Activated T-helper 1 cell treated with anti-CD3 and anti-CD28 coated beads, Interleukin-2, amount 50 U/mL, for 16 hours (primary cell): ENCODE measurements at places on chromosomes 12 and 14.

DNA sequence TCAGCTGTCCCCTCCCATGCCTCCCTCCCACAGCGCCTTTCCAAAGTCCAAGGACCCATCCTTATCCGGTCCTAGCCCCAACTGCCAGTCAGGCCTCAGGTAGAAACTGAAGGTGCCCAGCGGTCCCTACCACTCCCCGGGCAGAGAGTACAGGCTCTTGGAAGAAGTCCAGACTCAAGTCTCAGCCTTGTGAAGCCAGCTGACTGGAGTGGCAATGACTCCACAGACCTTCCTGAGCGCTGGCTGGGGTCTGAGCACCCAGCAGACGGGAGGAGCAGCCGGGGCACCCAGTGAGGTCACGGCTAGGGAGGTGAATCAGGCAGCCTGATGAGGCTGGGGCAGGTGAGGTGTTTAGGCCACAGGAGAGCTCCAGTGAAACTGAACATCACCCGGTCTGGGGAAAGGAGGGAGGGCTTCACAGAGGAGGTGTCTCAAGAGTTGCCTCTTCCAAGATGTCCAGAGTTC is 60.0 kb downstream of the ITPK1 start:
- no peak for DNase-seq

GRCh38 chr14:44962334-44963043 is 499 bp downstream of the TOGARAM1 start:
- DNase-seq: peak; percentile 5

DNA sequence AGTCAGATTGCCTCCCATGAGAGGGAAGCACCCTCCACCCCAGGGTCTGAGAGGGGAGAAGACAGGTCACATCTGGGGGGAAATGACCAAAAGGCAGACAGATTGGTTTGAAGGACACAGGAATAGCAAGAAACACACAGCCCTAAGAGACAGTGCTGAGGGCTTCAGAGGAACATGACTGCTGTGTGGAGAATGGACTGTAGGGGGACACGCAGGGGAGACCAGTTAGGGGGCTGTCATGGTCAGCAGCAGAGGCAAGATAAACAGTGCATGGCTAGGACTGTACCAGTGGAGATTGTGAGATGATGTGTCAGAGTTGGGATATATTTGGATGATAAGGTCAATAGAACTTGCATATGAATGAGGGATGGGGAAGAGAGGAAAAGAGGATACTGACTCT is 19.7 kb downstream of the SMUG1 start:
- DNase-seq: no peak

GRCh38 chr12:94731733-94732360 is 81.5 kb upstream of the TMCC3 start:
- DNase-seq: no peak

DNA sequence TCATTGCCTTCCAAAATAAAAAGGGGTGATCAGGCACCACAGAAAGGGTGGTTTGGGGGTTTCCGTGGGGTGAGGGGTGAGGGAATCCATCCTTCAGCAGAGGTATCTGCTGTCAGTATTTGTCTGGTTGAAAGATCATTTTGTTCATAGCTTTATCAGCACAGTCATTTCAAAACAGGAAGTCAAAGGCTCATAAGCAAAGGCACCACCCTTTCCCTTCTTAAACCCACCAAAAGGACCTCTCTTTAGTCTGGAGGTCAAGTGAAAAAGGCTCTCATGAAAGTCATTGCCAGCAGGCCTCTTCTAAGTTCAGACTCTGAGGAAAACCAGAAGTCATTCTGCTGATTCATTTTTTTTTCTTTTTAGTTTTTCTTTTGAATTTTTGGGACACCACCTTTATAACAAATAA is 6.2 kb downstream of the CHST11 start:
- DNase-seq: no peak

GRCh38 chr14:54761835-54762234 is 140.8 kb downstream of the GCH1 start:
- DNase-seq: no peak

DNA sequence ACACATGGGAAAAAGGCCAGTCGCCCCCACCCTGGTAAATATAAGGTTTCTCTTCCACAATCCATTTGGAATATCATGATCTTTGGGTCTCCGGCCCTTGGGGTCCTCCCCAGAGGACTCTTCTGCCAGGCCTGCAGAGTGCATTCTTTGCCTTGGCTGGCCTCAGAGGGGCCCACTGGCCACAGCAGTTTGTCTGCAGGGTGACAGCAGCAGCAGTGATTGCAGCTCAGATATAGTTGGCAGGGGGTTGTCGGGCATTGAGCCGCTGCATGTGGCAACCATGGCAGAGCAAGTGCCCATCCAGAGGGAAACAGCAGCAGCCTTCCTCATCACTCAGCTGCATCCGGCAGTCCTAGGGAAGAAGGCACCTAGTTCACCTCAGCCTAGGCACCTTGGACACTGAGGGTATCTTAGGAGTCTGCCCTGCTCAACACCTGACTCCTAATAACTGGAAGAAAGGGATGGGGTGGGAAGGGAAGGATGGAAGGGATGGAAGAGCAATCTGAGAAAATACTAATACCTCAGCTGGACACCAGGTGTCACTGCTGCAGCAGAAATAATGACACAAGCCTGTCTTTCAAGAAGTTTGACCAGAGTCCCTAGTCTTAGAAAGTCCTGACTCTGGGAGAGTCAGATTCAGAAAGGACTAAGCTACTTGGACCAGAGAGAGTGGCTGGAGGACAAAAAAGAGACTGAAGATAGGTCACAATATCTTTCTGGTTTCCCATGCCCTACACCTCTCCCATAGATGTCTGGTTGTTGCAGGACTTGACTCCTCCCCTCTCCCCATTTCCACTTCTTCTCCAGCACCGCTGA is 8.9 kb downstream of the AJUBA start:
- DNase-seq: no peak

- DNase-seq: peak; percentile 20
Measured at GRCh38 chr12:21502164-21502496, 541 bp downstream of the GOLT1B start.

GRCh38 chr12:97293541-97293940 is 169.1 kb upstream of the RMST start:
- DNase-seq: no peak

DNA sequence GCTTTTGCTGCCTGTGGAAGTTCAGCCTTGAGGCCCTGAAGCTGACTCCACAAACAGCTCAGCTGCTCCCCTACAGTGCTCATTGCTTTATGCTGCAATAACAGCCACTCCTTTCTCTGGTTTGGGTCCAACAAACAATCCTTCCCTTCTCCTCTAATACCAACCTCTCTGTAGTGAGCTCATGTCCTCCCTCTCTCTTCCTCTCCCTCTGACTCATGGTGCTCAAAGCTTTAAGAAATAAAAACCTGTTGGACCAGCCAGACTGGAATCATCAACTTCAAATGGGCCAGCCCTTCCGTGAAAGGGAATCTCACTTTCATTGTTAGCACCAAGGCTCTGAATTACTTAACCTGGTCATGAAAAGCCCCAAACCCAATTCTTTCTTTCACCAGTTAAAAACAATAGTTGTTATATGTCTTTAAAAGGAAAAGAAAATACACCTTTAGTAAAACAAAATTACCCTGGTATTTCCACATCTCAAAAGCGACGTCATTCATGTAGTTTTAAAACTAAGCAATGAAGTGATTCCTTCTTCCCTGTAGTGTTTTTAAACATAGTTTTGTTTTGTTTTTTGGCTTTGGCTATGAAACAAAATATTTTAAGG is 126.4 kb downstream of the DUSP6 start:
- DNase-seq: no peak

- no peak for DNase-seq
Measured at GRCh38 chr12:110702081-110702480, 13.2 kb upstream of the HVCN1 start.

GRCh38 chr14:50714450-50715073 is 46.5 kb upstream of the SAV1 start:
- no peak for DNase-seq

DNA sequence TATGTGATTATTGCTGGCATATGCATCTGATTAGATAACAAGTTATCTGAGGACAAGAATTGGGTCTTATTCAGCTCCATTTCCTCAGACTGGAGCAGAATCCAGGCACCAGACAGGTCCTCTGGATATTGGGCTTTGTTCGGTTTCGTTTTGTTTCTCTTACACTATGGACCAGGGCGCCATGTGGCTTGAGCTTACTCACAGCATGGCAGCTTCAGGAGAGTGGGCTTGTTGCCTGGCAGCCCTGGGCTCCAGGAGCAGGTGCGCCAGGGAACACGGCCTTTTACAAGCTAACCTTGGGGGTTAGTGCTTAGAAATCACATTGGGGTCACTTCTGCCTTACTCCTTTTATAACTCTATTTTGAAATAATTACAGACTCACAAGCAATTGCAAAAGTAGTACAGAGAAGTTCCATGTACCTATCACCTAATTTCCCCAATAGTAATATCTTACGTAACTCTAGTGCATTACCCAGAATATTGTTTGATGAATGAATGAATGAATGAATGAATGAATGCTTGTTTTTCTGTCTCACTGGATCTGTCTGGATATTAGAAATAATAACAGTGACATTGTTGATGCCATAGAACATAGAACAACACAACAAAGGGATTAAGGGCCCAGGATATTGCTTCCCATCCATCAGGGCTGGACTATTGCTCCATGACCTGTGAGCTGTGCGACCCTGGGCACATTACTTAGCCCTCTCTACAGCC is 39.0 kb downstream of the CMKLR1 start:
- DNase-seq: no peak

- no peak for DNase-seq
Measured at GRCh38 chr14:91402771-91403600, 14.6 kb downstream of the CCDC88C start.

GRCh38 chr12:72444125-72444524 is 172.0 kb downstream of the TRHDE start:
- DNase-seq: no peak

GRCh38 chr14:65159281-65160062 is 57.2 kb upstream of the MAX start:
- no peak for DNase-seq

GRCh38 chr14:94485944-94486841 is 10.2 kb upstream of the SERPINA9 start:
- peak; percentile 12 for DNase-seq

DNA sequence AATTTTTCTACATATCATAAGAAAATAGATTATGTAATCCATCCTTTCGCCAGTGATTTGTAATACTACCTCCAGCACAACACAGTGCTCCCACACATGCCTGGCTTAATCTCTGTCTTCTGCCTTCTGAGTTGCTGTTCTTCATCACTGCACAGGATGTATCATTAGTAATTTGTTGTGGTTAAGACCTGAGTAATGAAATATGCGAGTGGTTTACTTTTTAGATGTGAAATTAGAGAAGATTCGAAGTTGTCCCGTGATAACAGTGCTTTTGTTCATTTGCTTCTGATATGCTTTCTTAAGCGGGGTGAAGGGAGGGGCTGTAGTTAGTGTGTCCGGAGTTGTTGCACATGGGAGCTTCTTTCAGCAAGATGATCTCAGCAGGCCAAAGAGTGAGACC is 18.1 kb downstream of the KRT85 start:
- no peak for DNase-seq

DNA sequence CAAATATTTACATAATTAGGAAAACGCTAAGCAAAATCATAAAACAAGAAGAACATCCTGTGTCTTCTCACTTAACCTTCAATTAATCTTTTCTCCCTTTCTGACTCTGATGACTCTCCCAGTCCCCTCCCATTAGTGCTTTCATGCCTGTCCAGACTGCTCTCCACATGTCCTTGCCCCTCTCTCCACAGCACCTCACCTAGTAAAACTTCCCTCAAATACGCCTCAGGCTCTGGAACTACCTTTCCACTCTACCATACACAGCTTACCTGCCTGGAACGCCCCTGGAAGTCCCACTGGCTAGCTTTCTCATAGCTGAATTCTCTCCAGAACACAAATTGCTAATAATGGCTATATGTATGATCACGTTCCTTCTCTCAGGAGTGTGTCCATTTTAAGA is 44.7 kb downstream of the SLC5A8 start:
- no peak for DNase-seq

GRCh38 chr14:77267937-77268699 is 2.9 kb downstream of the NGB start:
- no peak for DNase-seq

- DNase-seq: no peak
Measured at GRCh38 chr14:64707661-64708060, 3.4 kb downstream of the PLEKHG3 start.

GRCh38 chr12:86623267-86623666 is 367.1 kb upstream of the MGAT4C start:
- no peak for DNase-seq

DNA sequence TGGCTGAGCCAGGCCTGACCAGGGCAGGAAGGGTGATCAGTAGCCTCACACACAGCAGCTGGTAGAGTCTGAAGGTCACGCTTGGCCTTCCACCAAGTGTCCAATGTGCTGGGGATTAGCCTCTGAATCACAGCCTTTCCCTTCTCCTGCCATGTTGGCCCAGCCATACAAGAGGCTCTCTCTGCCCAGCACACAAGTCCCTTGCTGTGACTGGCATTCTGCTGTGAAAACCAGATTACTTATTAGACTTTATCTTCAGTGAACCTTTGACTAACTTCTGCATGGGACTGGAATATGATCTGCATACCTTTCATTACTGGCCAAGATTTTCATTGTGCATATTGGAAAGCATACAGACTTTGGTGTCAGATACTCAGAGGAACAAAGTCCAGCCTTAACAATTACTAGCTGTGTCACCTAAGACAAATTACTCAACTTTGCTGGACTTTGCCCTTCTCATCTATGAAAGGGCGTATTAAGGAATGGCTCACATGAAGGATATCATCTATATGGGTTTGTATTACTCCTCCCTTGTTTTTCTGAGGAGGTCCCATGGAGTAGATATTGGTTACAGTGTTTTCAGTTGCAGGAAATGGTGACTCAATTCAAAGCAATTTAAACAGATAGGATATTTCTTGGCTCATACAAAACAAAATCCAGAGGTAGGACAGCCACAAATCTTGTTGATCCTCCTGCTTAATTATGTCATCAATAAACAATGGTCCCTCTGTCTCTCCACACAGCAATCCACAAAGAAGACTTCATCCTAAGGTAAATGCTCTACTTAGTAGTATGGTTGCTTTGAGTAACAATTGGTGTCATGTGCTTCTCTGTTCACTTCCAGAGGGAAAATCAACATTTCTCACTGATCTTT is 99.6 kb downstream of the DYRK2 start:
- no peak for DNase-seq

- no peak for DNase-seq
Measured at GRCh38 chr12:92675092-92675865, 27.5 kb upstream of the PLEKHG7 start.

- no peak for DNase-seq
Measured at GRCh38 chr12:118398940-118399339, 22.6 kb downstream of the SUDS3 start.

- no peak for DNase-seq
Measured at GRCh38 chr12:14273913-14274311, 91.6 kb upstream of the ATF7IP start.

GRCh38 chr12:111846016-111846415 is 4.0 kb downstream of the MAPKAPK5 start:
- DNase-seq: no peak
